Foreskin melanocyte (primary cell): ENCODE measurements at places on chromosomes 7 and 10.

DNA sequence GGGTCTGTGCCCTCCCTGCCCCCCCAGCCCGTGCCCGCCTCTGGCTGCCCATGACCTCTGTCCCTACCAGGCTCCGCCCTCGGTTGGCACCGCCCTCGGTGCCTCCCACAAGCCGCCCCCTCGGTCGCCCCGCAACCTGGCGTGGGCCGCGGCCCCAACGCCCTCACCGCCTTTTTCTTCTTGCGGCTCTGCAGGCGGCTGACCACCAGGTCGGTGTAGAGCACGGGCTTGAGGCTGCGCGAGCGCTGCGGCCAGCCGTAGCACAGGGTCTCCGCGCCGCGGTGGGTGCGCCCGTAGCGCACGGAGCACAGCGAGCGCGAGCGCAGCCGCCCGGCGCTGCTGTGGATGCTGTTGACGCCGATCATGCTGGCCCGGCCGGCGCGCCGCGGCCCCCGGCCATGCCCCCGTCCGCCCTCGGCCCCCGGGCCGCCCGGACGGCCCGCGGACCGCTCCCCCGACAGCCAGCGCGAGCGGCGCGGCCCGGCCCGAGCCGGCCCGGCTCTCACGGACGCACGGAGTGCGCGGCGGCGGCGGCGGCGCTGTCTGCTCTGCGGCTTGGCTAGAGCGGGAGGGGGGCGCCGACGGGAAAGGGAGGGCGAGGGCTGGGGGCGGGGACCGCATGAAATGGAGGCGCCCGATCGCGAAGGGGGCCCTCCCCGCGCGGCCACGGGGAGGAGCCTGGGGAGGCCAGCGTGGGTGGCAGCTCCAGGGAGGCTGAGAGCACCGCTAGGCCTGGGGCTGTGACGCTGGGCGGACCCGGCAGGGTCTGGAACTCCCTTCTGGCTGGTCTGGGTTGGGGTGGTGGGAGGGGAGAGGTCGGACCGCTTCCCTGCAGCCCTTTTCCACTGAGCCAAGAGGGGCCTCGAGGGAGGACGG lies 9.6 kb downstream of the PSD start:
- DNase-seq = no peak

DNA sequence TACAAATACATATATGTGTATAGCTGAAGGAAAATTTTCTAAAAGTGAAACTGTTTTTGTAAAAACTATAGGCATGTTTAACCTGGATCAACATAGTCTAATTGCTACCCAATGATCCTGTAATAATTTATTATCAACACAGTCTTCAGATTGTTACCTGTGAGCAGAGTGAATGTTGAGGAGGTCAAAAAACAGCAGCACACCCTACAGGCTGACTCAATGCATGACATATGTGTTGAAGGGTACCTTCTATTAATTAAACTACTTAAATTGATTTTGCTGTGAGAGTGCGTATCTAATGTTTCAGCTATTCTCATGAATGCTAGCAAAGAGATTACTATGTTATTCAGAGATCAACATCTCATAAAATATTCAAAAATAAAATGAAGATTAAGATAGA lies 411.4 kb downstream of the TNS3 start:
- DNase-seq = no peak

DNA sequence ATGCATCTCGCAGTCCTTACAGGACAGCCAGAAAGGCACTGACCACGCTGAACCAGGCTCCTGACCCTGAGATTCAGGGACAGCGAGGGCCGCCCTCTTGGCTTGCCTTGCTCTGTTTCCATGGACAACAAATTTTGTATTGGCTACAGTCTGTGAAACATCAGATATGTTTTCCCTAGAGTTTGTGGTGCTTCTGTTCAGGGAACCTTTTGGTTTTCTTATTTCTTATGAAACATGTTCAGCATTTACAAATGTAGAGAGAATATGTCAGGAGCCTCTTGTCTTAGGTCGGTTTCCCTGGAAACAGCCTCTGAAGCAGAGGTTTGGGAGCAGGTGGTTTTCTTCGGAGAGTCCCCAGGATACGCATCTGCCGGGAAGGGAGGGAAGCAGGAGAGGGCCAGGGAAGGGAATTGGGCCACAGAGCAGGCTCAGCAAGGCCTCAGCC lies 260.1 kb downstream of the CCDC3 start:
- no peak for DNase-seq

DNA sequence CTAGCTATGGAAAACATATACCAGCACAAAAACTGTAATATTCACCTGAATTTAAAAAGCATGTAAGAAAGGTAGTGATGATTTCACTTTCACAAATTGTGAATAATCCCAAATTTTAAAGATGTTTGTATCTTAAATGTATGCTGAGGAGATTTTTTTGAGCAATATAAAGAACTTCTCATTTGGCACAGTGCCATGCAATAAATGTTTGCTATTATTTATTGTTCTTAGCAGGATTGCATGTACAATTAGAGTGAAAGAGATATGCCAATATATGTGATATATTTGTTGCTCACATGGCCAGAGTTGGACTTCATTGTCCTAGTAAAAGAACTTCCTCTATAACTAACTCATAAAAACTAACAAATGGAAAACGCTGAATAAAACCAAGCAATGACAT lies 895.1 kb upstream of the KCND2 start:
- no peak for DNase-seq

DNA sequence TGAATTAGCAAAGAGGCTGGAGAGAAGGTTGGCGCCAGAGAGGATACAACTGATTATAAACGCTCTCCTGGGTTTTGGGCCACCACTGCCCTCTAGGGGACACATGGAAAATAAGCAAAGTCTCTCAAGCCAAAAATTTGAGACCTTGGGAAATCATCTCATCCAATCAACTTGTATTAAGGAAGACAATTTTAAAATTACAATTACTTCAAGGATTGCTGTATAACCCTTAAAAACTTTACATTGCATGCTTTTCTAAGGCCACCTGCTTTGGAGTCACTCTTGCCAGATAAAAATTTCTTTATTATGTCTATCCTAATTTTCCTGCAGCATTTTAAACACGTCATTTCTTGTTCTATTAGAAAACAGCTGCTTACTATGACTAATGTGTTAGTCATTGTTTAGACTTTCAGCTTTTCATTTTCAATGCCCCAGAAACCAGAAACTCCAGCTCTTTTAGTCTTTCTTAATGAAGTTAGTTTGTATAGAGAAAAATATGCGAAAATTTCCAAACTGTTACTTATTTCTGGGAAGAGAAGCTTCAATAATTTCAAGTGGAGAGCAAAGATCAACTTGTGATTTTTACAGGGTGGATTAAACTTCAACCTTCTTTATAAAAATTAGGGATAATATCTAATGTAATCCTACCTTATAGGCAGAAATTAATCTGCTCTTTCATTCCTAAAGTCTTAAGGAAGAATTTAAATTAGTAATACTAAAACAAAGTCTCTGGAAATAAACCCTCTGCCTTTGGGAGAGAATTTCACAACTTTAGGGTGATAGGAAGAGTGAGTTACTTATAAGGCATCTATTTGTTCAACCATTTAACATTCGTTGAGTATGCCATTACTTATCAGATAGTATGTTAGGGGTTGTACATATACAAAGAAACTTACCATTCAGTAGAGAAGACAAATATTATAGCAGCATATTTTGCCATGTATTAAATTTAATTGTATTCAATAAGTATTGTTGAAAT lies 20.6 kb upstream of the RHOBTB1 start:
- peak; percentile 83 for DNase-seq

DNA sequence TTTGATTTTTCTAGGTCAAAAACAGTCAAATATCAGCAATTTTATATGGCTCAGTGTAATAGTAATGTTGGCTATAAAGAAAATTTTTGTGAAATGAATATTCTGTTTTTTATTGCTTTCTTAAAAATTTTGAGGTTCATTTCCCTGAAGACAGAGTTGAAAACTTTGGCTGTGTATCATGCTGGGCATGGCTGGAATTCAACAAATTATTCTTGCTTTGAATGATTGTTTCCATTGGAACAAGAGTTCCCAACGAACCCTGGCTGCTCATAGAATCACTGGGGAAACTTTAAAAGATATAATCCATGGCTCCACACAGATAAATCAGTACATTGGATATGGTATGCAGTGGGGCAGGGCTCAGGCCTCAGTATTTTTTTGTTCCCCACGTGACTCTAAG lies 118.6 kb downstream of the PLCE1 start:
- DNase-seq = no peak

GRCh38 chr10:101839002-101839401 lies 4.6 kb downstream of the KCNIP2 start:
- DNase-seq = no peak

- no peak for DNase-seq
Measured at GRCh38 chr7:45413419-45413818, 160.7 kb upstream of the ADCY1 start.

DNA sequence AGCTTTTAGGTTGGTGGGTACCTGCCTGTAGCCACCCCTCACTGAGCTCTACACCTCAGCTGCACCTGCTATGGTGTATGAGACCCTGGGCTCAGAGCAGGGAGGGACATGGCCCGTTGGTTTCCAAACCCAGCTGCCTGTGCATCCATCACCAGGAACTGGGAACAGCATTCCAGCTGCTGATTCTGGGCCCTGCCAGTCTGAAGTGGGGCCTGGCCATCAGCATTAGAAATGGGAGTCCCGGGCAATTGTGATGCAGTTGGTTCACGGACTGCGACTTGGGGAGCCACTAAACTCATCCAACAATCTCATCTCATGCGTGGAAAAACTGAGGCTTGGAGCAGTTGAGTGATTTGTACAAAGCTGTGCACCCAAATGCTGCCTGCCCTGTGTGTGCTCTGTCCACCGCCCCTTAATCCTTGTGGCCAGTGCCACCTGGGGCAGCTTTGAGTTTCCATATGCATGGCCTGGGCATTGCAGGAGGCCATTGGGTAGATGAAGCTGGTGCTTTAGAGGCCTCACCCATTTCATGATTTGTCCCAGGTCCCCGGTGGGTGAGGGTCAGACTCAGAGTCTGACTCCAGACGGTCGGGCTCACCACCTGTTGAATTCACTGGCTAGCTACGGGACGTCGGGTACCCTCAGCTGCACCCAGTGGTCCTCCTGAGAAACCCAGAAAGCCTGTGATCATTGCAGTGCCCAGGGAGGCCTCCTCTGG lies 109.0 kb upstream of the SHH start:
- DNase-seq = no peak

GRCh38 chr7:121402701-121403100 lies 6.6 kb upstream of the FAM3C start:
- no peak for DNase-seq

DNA sequence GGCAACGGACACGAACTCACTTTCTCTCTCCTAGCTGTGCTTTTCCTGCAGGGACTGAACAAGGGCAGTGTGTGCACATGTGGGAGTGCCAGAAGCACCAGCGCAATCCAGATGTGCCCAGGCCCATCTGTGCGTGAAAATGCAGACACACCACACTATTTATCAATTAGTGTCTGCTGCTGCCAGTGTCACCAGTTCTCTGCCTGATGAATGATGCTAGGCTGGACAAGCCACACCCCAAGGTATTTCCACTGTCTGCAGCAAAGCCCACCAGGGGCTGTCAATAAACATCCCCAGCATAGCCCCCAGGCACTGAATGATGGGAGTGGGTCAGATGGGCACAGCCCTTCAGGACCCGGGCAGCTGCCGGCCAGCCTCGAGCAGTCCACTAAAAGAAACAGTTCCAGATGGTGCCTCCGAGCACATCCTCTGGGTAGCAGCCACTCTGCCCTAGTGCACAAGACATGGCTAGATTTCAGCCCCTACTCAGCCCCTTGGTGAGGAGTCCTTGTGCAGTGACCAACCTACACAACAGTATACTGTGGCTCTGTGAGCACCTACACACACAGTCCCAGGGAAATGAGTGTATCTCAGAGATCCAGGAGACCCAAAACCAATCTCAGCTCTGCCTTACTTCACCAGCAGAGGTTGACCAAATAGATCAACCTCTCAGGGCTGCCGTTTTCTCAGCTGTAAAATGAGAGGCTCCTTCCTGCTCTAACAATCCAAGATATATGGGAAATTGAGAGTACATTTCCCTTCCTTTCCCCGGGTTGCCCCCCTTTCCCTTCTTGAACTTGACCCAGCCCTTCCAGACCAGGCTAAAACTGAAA lies 314.7 kb downstream of the PLXNA4 start:
- DNase-seq = no peak

- no peak for DNase-seq
Measured at GRCh38 chr7:80235334-80235733, 100.7 kb downstream of the GNAI1 start.

DNA sequence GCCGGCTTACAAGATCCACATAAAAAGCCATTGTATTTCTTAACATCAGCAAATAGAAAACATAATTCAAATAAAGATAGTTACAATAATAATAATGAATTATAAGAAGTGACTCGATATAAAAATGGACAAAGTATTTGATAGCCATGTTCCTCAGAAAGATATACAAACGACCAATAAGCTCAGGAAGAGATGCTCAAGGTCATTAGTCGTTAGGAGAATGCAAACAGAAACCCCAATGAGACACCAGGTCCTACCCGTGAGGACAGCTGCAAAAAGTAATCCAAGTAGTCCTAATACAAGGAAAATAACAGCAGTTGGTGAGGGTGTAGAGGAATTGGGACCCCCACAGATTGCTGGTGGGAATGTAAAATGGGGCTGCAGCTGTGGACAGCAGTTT lies 54.2 kb upstream of the INPP5A start:
- no peak for DNase-seq

DNA sequence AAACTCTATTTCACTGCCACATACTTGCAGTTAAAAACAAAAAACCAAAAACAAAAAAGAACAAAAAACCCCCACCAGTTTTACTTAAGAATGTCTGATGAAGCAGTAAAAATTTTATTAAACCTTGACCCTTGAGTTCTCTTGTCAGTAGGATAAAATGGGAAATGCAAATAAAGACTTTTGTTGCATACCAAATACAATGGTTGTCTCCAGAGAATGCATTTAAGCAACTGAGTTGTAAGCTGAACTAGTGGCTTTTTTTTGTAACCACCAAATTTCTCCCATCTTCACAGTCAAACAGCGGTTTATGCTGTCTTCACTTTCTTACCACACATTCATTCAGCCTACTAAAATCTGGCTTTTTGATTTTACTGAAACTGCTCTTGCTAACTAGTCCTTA lies 3.1 kb downstream of the SYPL1 start:
- no peak for DNase-seq

DNA sequence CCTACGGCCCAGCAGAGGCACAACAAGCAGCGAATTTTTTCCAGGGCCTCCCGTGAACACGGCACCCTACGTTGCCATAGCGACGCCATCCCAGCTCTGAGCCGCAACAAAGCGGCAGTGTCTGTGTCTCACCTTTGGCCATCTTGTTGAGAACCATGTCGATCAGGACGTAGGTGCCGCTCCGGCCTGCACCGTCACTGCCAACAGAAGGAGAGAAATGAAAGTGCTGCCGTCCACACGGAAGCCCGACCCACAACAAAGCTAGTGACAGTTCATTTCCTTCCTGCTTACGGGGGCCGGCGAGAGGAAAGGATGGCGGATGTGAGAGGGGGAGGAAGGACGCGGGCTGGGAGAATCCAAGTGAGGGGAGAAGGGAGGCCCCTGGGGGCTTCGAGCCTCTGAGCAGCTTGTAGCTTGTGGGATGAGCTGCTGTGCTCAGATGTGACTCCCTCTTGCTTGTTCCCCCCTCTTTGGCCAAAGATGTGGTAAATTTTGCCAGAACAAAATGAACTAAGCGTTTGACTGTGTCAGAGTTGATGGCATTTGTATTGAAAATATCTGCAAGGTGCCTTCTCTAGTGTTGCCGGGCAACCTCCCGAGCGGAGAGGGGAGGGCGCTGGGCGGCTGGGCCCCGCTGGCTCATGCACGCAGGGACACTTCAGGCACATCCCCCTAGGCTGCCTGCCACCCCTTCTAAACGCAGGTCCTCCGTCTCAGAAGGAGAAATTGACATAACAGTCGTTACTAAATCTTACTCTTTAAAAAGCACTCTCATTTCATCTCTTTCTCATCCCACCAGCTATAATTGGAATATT lies 232.2 kb downstream of the DNAJB6 start:
- peak; percentile 30 for DNase-seq
